Smooth muscle cell of the pulmonary artery (primary cell): ENCODE measurements at places on chromosomes 12 and 14. TPM values are rescaled to one million over a fixed set of nuclear protein-coding genes. Genes with fewer than 3 reads are reported as not detected.

PLEK2 gene
- total RNA-seq, result 0.98 and 3.6 TPM in 2 replicates

UNC79 gene
- total RNA-seq, result 0.07 and 0.33 TPM in 2 replicates

GALNT8 gene
- total RNA-seq, result 0.07 TPM in 1 of 2 replicates, not detected in the other

RIPK3 gene
- 0.26 TPM in 1 of 2 replicates, not detected in the other for total RNA-seq

SMCO2 gene
- 0.40 TPM in 1 of 2 replicates, not detected in the other for total RNA-seq
